ENCODE measurements at places on chromosomes 2 and 18.

- DNase-seq: peak; percentile 80
These were observed 16.8 kb upstream of the ITM2C start for GRCh38 chr2:230847883-230848388.

GRCh38 chr2:118667348-118667747, 180.1 kb downstream of the EN1 start:
- no peak for DNase-seq

DNA sequence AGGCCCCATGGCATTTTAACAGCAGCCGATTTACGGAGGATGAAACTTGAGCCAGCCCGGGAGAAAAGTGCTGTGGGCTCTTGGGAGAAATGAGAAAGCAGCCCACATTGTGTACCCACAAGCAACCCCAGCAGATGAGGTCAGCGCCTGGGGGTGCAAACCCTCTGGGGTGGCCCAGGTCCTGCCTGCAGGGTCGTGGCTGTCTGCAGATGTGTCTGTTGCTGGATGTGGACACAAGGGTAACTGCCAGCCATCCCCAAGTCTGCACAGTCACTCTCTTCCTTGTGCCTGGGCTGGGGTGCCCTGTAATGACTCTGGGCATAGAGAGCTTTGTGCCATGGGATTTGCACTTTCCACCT, 170.8 kb downstream of the PRKCE start:
- DNase-seq: no peak

DNA sequence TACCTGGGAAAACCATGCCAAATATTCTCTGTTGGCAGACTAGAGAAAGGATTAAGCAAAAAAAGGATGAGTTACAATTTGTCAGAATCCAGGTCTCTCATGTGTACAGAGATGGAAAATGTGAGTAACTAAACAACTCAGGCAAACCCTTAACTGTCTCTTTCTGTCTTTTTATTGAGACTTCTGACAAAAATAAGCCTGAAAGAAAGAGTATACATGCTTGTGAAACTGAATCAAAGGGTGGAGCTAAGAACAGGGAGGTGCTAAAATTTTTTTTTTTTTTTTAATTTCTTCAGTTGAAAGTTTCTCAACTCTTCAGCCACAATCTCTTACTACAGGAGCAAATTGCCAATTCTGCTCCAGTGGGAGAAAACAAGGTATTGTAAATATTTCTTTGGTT, at the start of gene SERPINB10:
SERPINB10 (plus strand) TSS at position 295 of the 400 bp plus-strand sequence. CDS start 7,553 bp downstream, outside the sequence.
- DNase-seq: no peak

DNA sequence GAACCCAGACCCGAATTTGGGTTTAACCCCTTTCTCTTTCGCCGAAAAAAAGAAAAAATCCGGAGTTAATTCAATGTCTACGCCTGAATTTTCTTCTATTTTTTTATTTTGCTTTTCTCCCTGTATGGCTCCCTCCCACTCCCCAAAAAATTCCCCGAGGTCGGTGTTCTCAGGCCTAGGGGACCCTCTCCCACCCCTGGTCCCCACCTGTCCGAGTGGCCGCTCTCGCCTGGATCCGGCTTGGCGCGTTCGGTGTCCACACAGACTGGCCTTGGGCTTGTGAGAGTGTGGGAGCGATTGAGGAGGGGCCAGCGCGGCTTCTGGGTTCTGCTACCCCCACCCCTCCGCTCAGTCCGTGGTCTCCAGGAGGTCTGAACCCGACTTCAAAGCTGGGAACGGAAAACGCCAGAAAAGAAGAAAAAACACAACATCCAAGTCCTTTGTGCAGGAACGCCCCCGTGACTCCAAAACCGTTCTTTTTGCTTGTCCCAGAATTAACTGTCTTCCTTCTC, 5.7 kb upstream of the EN1 start:
- no peak for DNase-seq

DNA sequence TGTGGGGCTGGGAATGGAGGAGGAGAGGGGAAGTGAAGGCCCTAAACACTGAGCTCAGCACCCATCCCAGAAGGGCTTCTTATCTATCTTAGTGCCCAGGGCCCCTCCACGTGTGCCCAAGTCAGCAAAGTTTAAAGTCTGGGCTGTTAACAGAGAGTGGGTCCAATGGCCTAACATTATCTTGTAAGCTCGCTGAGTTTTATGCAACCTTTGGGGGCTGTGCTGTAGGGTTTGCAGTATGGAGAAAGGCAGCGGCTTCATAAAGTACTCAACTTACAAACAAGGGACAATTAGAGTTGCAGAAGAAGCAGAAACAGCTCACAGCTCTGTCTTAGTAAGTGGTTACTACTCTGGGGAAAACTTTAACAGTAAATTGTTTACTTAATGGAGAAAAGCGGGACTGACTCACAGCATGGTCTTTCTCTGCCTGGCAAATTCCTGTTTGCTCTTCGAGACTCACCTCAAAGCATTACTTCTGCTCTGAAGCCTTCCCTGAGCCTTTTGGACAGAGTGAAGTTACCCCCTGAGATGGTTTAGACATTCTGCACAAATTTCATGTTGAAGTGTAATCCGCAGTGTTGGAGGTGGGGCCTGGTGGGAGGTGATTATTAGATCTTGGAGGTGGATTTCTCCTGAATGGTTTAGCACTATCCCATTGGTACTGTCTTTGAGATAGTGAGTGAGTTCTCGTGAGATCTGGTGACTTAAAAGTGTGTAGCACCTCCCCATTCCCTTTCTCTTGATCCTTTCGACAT, 9.0 kb downstream of the ENOSF1 start:
- DNase-seq: no peak

DNA sequence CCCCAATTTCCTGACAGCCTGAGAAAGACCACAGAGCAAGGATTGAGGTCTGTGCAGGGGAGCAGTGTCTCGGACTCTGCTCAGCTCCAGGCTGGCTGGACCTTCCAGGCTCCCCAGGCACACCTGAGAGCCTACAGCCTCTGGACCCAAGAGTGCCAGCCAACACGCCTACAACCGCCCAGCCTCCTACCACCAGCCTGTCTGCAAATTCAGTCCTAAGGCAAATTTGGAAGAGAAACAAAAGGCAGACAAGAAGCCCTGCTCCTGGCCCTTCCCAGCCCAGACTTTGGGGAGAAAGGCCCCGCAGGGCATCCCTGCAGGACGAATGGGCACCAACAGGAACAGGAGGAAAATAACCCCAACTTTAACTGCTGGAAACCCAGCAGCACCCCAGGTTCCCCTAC, 1.9 kb downstream of the HS6ST1 start:
- DNase-seq: no peak

DNA sequence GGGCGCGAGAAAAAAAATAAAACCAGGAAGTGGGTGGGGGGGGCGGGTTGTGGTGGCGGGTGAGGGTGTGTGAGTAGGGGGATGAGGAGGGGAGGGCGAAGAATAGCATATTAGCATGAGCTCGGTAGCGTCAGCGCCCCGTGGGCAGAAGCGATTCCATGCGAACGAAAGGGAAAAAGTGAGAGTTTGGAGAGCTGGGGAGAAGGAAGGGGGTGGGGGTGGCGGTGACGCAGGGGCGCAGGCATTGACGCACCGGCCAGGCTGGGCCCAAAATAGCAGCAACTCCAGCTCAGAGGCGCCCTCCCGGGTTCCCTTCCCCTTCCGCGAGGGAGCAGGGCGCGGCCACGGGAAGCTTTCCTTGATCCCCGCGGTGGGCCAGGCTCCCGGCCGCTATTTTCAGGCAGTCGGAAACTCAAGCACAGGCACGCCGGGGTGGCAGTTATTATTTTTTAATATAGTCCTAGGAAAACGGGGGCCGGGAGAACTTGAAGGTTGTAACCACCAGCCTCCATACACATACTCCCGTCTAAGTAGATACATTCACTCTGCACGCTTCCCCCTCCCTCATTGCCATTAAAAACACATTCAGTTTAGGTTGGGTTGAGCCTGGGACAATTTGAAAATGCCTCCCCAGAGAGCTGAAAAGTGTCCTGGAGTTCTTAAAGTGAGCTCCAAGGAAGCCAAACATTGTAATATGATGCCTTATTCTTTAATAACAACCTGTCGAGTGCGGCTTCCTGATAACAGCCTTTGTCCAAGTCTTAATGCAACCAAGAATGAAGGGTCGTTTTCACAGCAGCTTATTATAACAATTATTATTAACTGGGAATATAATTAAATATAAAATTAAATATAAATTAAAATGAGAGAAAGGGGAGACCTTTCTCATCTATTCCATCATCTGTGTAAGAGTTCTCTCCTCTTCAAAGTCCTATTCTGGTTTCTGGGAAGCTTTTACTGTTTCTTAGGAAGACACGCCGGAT, 2.3 kb upstream of the NR4A2 start:
- peak; percentile 79 for DNase-seq

GRCh38 chr2:3594493-3595281, at the start of gene COLEC11:
Gene COLEC11, plus strand, starts transcription at chr2:3595112. Its CDS starts 9,229 bp downstream, at chr2:3604341.
- DNase-seq: no peak

GRCh38 chr2:239438995-239439753, 38.4 kb upstream of the HDAC4 start:
- DNase-seq: no peak

- no peak for DNase-seq
These were observed 161.2 kb upstream of the MAP3K20 start for GRCh38 chr2:172914341-172915008.
